ENCODE measurements at places on chromosomes 1 and 21. TPM values are rescaled to one million over a fixed set of nuclear protein-coding genes. Genes with fewer than 3 reads are reported as not detected.
A peak's percentile ranks its signal among the peaks of the same experiment; 100 is the strongest.

DNA sequence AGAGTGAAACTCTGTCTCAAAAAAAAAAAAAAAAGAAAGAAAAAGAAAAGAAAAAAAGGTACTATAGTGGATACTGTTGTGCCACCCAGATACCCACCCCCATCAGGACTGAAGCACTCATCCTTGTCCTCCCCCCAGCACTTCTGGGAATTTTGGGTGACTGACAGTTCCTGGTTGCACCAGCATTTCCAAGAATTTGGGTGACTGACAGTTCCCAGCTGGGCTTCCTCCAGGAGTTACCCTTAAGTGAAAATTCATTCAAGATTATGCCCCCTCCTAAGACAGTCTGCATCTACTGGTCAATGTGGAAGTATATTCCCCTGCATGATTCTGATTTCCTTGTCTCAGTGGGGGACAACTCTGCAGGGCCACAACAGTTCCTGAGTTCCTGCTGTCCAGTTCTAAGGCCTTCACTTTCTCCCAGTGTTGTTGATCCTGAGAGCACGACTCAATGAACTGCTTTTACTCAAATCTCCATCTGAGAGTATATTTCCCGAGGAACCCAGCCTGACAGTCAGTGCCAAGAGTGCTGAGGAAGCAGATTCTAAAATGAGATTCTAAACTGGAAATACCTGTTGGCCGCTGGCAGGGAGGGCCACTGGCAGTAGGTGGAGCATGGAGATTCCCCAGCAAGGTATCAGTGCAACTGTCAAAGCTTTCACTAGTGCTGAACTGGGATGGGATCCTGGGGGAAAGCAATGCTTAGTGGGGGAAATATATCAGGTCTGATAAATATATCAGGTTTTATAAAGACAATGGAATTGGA, 18.5 kb downstream of the RIIAD1 start:
- DNase-seq, result no peak

The C1orf185 gene
- not detected for total RNA-seq

- no peak for DNase-seq
Measured at GRCh38 chr1:21332554-21333311, 42.5 kb upstream of the ECE1 start.

DNA sequence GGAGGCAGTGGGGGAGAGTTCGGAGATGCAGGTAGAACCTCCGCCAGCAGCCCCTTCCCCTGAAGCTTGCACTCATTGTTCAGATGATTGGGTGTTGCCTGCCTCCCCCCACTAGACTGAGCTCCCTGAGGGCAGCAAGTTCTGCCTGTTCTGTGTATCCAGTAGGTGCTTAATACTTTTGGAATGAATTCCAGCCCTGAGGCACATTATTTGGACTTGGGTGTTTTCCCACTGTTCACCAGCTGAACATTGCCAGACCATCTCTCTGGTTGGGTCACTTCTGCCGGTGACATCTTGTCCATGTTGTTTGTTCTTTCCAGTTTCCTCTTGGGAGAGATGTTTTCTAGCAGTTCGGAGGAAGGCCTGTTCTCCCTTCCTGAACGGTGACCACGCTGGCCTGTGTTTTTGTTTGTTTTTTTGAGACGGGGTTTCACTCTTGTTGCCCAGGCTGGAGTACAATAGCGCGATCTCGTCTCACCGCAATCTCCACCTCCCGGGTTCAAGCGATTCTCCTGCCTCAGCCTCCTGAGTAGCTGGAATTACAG, 48.7 kb downstream of the SPSB1 start:
- DNase-seq, result no peak

DNA sequence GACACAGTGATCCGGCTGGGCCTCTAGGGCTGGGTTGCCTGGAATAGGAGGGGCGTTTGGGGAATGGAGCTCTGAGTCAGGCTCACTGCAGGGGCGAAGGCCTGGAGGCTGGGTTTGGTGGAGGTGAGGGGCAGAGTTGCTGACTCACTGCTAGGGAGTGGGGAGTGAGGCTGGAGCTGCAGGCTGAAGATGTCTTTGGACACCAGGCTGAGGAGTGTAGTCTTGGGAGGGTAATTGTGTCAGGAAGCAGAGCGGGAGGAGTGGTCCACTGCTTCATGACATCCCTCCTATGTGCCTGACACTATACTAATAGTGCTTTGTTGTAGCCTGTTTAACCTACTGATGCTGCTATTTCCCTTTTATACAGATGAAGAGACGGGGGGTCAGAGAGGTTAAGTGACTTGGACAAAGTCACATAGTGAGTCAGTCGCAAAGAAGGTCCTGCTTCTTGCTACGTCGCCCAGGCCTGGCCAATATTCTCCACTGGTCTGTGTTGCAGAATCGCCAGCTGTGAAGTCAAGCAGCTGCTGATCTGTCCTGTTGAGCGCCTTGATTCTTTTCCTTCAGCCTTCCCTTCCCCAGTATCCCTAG, 13.6 kb downstream of the ACTL8 start:
- no peak for DNase-seq

The SPATA46 gene
- total RNA-seq, result not detected

DNA sequence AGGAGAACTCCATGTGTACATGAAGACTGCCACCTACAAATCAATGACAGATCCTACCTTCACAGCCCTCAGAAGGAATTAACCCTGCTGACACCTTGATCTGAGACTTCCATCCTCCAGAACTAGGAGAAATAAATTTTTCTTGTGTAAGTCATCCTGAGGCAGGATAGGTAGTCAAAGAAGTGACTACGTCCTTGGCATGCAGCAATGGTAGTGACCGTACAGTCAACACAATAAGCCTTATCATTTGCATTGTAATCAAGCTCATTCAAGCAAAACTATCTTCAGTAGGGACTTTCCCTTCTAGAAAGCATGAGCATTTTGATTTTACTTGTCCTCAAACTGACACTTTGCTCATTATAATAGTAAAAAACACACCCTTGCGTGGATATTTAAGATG, 64.0 kb upstream of the KCNK1 start:
- DNase-seq, result no peak

The TSEN15 gene
- 23.6 TPM for total RNA-seq

GRCh38 chr1:201142011-201142848, 12.0 kb downstream of the TMEM9 start:
- DNase-seq, result peak; percentile 37

GRCh38 chr21:45458281-45459170, 53.6 kb downstream of the COL18A1 start:
- DNase-seq, result peak; percentile 32

The MAP3K21 gene
- 0.25 TPM for total RNA-seq

DNA sequence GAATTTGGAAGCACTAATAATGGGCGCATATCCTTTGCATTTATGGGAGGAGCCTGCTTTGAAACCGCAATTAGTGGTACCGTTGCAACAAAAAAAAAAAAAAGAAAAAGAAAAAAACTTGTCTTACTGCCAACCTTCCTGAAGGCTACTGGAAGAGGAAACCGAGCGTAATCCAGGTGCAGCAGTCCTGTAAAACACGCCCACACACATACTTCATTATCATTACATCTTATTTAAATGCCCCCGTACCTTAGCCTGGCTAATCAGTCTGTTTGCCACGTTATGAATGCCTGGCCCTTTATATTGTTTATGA, 686 bp upstream of the ZNF281 start:
- DNase-seq, result no peak

DNA sequence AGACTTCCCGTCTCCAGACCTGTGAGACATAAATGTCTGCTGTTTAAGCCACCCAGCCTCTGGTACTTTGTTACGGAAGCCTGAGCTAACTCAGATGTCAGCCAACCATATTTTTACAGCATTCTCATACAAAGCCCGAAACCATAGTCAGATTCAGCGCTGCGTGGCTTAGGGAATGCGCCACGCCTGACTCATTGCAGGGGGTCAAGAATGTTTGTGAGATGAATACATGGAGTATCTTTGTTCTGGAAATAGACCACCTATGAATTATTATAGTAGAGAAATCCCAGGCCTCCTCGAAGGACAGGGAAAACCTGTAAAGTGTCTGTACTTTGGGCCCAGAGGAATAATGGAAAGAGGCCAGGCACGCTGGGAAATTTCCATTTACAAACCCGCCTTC, 434.8 kb downstream of the CAMTA1 start:
- no peak for DNase-seq

DNA sequence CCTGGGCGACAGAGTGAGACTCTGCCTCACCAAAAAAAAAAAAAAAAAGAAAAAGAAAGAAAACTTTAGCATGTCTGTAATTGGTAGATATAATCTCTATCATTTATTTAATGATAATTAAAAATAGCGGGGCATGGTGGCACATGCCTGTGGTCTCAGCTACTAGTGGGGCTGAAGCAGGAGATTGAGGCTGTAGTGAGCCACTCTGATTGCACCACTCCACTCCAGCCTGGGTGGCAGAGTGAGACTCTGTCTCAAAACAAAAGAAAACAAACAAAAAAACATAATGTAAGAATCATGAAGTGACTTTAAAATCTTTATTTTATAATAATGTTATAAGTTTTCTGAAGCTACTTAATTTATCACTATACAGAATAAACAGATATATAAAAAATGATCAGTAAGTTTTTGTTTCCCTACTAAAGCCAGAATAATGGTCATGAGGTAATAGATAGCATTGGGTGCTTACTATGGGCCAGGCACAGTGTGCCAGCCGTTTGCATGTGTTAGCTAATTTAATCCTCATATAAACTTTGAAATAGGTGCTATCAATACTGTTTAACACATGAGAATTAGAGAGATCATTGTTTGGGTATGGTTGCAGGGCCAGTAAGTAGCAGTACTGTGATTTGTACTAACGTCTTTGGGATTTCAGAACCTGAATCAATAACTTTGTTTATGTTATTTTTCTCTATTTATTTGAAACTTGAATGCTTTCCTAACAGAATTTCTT, 23.8 kb downstream of the CLIC4 start:
- no peak for DNase-seq

The FCRL6 gene
- not detected for total RNA-seq

DNA sequence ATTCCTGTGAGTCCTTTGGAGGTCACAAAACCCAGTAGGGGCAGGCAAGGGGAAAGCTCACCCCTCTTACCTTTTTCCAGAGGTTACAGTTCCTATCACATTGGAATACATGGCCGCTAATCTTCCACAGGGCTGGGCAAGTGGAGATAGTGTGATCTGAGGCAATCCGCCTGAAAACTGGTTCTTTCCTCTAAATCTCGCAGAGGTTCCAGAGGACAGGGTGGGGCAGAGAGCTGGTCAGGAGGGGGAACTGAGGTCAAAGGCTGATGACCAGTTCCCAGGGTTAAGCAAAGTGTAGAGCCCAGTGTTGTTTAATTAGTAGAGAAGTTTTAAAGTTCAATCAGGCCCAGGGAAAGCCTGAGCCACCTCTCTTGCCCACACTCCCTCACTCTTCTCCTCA, at the start of gene SERPINC1:
TSS of gene SERPINC1 (minus strand) at position 179 of the 400 bp plus-strand sequence. CDS start at position 111, 68 bp downstream.
- DNase-seq, result no peak

The AXDND1 gene
- not detected for total RNA-seq

DNA sequence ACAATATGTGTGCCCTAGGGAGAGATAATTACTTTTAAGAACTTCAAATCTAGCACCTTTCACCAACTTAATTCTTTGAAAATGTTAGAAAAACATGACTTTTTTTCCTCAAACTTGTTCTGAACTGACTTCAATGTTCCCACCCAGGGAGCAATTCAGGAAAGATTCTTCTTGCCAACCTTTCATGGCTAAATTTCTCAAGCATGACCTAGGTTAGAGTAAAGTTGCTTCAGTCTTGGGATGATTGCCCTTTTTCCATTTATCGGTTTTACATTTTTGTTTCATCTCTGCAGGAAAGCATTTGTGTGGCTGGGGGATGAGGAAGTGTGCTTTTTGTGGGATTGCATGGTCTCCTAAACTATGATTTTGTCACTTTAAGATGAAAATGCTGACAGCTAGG, 647.7 kb downstream of the LTN1 start:
- DNase-seq, result no peak

GRCh38 chr1:248714248-248714647, 11.7 kb upstream of the OR14I1 start:
- DNase-seq, result no peak

- no peak for DNase-seq
Measured at GRCh38 chr1:11280719-11281376, 7.8 kb downstream of the UBIAD1 start.

GRCh38 chr21:41561701-41562100, 53.7 kb upstream of the TMPRSS2 start:
- no peak for DNase-seq

The TMPRSS15 gene
- not detected for total RNA-seq

- no peak for DNase-seq
Measured at GRCh38 chr1:59768792-59769735, 45.7 kb upstream of the HOOK1 start.

The ZNF593OS gene
- total RNA-seq, result 4.2 TPM

GRCh38 chr1:71428029-71428428, 347.2 kb upstream of the ZRANB2 start:
- no peak for DNase-seq

The TLR5 gene
- total RNA-seq, result not detected

GRCh38 chr1:2555634-2556276, 416 bp upstream of the TNFRSF14 start:
- DNase-seq, result no peak

Data from glutamatergic neuron (in vitro differentiated cells).